ENCODE measurements at places on chromosomes 1 and 21.

GRCh38 chr21:40623528-40623927, 223.4 kb downstream of the DSCAM start:
- no peak for DNase-seq

- no peak for DNase-seq
These were observed 284.0 kb downstream of the DUSP10 start for GRCh38 chr1:221457685-221458446.

DNA sequence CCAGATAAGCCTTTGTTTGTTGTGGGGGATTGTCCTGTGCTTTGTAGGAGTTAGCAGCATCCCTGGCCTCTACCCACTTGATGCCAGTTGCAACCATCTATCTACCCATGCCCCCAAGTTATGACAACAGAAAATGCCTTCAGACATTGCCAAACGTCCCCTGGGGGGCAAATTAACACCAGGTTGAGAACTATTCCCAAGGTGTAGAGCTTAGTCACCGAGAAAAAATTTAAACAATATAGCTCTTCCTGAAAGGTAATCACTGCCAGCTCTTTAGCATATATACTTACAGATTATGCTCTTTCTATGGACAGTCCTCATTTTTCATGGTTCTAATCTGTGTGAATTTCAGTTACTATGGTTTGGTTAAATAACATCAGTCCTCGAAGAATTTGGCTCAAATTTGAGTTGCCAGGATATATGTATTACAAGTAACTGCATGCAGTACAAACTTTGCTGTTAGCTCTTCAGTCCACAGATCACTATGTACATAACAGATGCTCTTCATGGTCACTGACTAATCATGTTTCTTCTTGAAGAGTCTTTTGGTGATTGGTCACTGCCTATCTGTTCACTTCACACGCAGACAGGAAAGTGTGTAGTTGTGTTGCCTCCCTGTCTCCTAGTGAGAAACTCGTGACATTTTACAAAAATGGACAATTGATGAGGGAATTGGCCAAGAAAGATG, 25.2 kb downstream of the MAPKAPK2 start:
- DNase-seq: no peak

DNA sequence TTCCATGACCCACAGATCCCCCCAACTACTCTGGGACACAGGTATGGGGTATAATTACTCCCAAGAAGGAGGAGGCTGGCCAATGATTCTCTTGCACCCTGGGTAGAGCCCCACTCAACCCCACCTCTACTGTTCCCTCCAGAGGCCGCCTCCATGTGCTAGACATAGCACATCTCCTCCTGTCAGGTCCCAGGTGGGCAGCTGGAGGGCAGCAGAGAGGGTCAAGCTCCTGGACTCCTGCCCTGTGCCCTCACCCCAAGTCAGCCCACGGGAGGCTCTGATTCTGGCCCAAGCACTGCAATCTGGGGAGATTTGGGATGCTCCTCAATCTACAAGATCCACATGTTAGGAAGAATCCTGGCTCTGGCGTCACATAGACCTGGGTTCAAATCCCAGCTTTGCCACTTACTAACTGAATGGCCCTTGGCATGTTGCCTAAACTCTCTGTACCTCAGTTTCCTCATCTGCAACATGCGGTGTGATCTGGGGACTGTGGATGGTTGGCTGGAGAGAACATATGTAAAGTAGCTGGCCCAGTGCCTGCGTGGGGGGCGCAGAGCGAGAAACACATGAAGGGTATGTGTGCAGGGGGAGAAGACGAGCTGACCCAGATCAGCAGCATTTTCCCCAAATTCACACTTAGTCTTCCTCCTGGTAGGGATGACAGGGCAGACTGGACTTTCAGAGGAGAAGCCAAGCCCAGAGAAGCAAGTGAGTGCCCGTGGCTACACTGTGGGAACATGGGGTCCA, 23.2 kb downstream of the TNNT2 start:
- DNase-seq: no peak

All from occipital lobe (tissue), 3 donors.